ENCODE measurements at places on chromosomes 1 and 21.
A peak's percentile ranks its signal among the peaks of the same experiment; 100 is the strongest.

DNA sequence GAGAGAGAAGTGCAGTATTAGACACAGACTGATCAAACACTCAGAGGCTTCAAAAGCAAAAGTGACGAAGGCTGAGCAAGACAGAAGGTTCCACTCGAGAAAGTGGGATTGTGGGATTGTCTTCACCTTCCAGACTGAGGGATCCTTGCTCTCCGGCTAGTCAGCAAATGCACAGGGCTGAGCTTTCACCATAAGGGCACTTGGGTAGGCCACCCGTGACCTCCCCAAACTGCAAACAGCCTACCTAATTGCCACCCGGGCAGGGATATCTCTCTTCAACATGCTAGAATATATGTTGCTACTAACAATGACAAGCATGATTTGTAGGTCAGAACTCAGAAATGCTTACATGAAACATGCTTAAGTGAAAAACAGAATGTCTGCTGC lies 35.3 kb upstream of the RIPK4 start:
- DNase-seq, result no peak

GRCh38 chr21:34700605-34701004 lies 31.8 kb downstream of the CLIC6 start:
- DNase-seq, result no peak

- no peak for DNase-seq
Measured at GRCh38 chr1:15214527-15214926, 32.5 kb upstream of the FHAD1 start.

DNA sequence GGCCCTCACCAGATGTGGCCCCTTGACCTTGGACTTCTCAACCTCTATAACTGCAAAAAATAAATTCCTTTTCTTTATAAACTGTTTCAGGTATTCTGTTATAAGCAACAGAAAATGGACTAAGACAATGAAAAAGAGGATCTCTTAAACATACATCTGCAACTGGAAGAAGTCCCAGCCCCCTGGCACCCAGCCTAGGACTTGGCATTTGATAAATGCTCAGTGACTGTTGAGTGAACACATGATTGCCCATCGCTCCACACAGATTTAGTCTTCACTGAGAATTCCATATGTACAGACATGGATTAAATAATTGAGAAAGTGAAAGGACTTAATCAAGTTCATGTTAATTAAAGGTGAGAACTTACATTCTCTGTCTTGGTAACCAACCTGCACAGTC lies 344.9 kb upstream of the RUNX1 start:
- peak; percentile 1 for DNase-seq

DNA sequence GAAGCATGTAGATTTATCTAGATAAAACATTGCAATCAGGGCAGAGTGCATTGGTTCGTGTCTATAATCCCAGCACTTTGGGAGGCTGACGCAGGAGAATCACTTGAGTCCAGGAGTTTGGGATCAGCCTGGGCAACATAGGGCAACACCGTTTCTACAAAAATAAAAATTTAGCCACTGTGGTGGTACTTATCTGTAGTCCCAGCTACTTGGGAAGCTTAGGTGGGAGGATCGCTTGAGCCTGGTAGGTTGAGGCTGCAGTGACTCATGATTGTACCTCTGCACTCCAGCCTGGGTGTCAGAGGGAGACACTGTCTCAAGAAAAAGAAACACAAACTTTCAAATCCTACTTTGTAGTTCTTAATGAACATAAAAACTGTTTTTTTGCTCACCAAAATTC lies 64.2 kb upstream of the RCC1 start:
- no peak for DNase-seq

- DNase-seq, result peak; percentile 15
Measured at GRCh38 chr21:44916965-44917364, 3.7 kb downstream of the ITGB2 start.

DNA sequence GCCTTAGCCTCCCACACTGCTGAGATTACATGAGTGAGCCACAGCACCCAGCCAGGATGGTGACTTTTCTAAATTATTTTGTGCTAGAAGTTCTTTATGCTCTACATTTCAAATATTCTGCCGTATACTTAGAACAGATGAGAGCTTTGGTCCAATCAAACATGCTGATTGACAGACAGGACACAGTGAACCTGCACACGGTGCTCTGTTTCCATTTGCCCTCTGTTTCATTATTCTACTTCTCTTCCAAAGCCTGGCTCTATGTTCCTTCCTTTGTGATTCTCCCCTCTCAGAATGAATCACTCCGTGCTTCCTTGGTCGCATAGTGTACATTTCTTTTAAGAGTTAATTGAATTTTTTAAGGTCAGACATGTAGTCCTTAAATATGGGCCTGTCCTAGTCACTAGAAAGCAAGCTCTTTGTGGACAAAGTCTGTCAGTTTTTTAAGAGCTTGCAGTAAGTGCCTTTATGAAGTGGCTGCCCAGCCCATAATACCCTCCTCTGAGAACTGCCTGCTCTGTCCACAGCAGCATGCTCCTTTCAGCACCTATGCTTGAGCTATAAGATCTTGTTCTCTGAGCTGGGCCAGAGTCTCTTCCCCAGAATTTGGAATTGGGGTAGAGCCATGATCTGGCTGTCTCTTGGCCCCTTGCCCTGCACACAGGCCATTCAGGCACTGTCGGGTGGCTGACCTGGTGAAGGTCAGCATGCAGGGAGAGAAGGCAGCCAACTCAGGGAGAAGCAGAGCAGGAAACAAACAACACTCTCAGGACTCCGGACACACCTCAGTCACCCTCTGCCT lies 66.8 kb upstream of the SLC44A3 start:
- DNase-seq, result no peak

DNA sequence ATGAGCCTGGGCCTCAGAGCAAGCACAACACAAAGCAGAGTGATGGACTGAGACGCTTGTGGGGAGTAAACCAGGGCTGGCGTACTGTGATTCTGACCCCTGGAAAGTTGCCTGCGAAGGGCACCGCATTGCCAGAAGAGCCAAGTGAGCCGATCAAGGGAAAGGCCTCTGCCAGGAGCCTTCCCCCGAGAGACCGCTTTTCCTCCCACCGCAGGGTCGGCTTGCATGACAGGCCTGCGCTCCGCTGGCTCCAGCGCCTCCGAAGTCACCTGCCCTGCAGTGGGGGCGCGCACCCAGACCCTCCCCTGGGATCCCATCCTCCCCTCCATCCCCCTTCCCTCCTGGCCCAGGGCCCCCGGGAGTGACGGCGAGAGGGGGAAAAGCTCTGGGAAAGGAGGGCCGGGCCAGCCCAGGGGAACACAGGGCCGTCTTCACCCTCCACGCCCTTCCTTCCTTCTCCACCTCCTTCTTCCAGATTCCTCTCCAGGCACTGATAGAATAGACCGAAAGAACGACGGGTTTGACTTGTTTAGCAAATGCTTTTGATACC lies 165.0 kb downstream of the TRIM33 start:
- DNase-seq, result no peak

- peak; percentile 88 for DNase-seq
Measured at GRCh38 chr1:229229721-229230139, 41.2 kb upstream of the RAB4A start.

DNA sequence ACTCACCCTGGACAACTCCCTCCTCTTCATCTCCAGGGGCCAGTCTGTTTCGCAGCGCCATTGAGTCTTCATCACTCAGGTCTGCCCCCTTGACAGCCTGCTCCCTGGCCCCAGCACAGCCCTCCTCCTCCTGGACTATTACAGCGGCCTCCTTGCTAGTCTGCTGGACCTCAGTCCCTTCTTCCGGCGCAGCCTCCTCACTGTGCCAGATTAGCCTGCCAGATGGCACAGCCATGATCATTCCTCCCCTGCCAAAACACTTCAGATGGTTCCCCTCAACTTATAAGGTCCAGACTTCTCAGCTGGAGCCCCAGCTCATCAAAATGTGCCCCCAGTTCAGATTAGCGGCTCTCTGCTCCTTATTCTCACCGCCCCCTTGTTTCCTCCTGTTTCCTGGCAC lies 7.0 kb upstream of the CELSR2 start:
- DNase-seq, result peak; percentile 32

GRCh38 chr1:234176000-234176399 lies 197.3 kb upstream of the COA6 start:
- no peak for DNase-seq

DNA sequence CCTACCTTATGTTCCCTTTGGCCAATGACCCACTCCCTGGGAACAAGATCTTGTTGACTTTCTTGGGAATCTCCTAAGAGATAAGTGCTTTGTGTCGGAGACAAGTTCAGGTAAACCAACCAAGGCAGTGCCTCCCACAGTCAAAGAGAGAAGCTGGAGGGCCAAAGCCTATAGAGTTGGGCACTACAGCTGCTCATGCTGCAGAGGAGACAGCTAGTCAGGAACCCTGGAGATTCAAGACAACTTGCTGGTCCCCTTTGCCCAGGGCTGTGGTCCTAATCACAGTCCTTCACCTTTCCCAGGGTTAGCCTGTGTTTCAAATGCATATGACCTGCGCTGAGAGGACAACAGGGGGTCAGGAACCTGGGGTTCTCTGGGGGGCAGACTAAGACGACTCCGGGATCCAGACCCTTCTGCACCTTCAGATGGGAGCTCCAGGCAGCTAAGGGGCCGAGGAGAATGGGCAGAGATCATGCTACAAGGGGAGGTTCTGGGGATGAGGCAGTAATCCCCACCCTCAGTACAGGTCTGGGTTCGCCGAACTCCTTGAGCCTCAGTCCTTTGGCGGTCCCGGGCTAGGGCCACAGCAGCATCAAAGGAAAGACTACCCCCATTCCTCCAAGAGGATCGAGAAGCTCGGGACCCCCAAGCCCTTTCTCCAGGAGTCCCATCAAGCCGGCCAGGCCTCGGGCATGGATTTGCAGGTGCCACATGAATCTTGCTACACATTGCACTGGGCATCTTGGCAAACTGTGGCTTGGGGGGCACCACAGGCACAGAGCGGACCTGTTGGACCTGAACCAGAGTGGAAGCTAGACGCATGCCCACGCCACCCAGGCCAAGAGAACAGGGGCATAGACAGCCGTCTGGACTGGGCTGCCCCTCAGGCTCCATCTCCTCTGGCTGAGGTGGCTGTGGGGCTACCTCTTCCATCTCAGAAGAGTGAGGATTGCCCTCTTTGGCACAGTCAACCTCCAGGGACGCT lies 2.0 kb upstream of the USF1 start:
- no peak for DNase-seq

GRCh38 chr1:84855691-84856630 lies 37.0 kb downstream of the LPAR3 start:
- no peak for DNase-seq

GRCh38 chr1:181743878-181744312 lies 260.6 kb downstream of the CACNA1E start:
- DNase-seq, result peak; percentile 21

- no peak for DNase-seq
Measured at GRCh38 chr1:185338719-185339622, 21.9 kb upstream of the IVNS1ABP start.

GRCh38 chr21:42513985-42514882 lies 582 bp downstream of the SLC37A1 start:
- DNase-seq, result no peak

Data from amygdala (tissue), 56 donors.